ENCODE measurements at places on chromosomes 4 and X.

GRCh38 chr4:125323654-125324053, 8.9 kb downstream of the FAT4 start:
- DNase-seq: no peak

DNA sequence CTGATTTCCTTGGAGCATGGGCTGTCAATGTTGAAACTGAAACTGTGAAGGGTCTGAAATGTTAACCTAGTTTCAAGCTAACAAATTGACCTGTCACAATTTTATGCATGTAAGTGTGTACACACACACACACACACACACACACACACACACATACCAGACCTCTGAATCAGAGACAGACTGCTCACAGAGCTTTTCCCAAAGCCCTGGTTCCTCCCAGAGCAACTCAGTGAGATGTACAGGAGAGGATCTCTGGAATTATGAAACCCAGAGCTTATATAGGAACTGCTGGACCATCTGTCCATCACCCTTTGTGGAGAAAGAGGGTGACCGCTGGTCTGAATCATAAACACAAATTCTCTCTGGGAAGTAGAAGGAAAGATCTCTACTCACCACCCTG, 228.1 kb upstream of the PRPS2 start:
- no peak for DNase-seq

- no peak for DNase-seq
These were observed 129.1 kb upstream of the AFF2 start for GRCh38 chrX:148371291-148371690.

DNA sequence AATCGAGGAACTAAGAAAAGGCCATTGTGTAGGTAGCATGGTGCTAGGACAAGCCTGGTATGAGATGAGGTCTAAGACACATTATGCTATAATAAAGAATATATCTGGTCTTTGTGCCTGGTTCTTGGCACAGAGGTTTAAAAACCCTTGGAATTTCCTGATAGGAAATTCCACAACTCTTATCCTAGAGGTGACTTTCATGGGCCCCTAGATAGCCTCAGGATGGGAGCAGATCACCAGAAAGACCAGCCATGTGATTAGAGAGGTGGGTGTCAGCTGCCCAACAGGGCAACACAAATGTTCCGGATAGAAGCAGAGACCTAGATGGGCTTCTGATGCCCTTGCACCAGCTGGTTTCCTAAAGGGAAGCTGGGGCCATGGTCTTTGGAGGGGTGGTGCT, 107.2 kb downstream of the SCD5 start:
- no peak for DNase-seq

DNA sequence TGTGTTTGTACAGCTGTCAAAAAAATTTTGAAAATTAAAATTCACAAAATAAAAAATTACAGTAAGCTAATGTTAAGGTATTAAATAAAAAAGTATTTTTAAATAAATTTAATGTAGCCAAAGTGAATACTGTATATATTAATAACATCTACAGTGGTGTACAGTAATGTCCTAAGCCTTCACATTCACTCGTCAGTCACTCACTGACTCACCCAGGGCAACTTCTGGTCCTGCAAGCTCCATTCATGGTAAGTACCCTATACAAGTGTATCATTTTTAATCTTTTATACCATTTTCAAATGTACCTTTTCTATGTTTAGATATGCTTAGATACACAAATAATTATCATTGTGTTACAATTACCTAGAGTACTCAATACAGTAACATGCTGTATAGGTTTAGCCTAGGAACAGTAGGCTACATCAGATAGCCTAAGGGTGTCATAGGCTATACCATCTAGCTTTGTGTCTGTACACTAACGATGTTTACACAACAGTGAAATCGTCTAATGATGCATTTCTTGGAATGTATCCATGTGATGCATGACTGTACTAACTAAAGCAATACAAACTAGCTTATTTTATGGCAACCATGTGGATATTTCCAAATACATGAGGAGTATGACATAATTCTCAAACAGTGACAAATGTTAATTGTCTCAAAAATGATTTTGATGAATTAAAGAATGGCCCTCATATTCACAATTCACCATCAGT, 13.7 kb downstream of the DDX60 start:
- no peak for DNase-seq

- DNase-seq: no peak
These were observed 20.0 kb upstream of the TMPRSS11A start for GRCh38 chr4:67983333-67983732.

GRCh38 chr4:54912155-54912554, 213.2 kb downstream of the KDR start:
- no peak for DNase-seq

DNA sequence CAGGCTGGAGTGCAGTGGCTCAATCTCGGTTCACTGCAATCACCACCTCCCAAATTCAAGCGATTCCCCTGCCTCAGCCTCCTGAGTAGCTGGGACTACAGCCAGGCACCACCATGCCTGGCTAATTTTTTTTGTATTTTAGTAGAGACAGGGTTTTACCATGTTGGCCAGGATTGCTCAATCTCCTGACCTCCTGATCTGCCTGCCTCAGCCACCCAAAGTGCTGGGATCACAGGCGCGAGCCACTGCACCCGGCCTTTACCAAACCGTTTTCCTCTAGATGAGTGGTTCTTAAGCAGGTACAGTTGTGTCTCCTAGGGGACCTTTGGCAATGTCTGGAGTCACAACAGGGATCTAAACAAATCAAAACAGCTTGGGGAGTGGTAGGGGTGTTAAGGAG, 11.6 kb downstream of the AMELX start:
- DNase-seq: no peak

- DNase-seq: no peak
These were observed 34.7 kb upstream of the TASL start for GRCh38 chrX:30612250-30612655.

GRCh38 chr4:68162196-68162595, 32.5 kb upstream of the TMPRSS11F start:
- no peak for DNase-seq

- DNase-seq: no peak
These were observed 32.7 kb downstream of the TMSB4X start for GRCh38 chrX:13007519-13008188.

DNA sequence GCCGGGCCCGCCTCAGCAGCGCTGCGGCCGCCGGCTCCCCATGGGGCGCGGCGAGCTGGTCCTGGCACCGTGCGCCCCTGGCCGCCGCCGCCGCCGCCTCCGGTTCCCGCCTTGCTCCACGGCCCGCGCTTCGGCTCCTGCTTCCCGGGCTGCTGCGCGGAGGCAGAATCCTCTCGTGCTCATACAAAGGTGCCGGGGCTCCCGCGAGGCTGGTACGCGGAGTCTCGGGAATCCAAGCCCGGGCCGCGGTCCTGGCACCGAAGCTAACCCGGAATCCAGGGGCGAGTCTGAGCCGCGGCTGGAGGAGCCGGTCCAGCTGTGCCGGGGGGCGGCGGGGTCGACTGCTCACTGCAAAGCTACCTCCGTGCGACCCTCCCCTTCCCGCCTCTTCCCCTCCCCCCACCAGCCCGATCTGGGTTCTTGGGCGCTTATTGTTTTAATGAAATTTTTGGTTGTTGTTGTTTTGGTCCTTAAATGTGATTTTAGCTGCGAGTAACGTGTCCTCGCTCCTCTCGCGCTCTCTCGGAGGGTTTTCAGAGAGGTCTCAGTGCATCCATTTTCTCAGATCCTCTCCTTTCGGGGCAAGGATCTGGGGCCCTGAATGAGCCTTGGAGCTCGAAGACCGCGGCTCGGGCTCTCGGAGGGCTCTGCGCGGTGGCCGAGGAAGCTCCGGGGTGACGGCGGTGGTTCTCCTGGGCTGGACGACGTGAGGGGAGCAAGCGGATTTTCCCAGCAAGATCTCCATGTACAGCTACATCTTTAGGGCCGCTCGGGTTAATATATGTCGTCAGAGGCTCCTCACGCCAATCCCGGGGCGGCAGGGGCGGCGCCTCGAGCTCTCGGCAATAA, at the start of gene HAND2:
Gene HAND2 (minus strand): TSS at position 753 of the 849 bp plus-strand sequence. CDS start 940 bp downstream, outside the sequence.
- no peak for DNase-seq

- no peak for DNase-seq
These were observed 2340.7 kb downstream of the PCDH7 start for GRCh38 chr4:33060674-33061542.

DNA sequence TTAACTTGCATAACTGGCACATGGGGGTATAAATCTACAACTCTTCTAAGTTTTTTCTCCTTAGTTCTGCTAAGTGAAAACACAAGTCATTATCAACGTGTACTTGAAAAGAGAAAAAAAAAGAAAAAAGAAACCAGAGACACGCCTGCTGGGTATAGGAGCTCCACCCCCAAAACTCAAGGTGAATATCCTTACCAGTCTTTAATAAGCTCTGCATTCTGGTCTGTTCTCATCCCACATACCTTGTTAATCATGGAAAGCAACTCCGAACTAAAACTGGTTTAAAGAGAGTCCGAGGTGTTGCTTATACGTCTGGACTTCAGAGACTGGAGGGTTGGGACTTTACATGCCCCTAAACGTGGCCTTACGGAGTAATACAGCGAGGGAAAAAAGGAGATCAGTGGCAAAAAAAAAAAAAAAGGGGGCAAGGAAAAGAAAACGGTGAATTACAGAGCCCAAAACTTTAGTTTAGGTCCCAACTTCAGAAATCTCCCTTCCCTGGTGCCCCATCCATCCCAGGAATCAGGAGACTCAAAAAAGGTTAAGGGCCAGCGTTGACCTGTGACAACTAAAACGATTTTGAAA, 1.0 kb downstream of the PGRMC2 start:
- DNase-seq: no peak

DNA sequence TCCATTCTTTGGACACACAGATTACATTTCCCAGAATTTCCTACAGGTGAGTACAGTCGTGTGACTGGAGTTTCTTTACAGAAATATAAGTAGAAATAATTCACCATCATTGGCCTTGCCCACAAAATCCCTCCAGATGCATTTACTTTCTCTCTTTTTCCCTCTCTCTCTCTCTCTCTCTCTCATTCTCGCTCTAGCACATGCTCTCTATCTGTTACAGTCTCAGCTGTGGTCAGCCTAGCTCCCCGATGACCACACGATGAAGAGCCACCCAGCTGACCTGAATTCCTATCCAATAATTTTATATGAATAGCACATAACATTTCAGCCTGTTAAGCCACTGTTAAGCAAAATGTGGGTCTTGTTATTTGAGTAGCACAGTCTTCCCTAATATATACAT, 507.9 kb downstream of the PCDH7 start:
- no peak for DNase-seq

DNA sequence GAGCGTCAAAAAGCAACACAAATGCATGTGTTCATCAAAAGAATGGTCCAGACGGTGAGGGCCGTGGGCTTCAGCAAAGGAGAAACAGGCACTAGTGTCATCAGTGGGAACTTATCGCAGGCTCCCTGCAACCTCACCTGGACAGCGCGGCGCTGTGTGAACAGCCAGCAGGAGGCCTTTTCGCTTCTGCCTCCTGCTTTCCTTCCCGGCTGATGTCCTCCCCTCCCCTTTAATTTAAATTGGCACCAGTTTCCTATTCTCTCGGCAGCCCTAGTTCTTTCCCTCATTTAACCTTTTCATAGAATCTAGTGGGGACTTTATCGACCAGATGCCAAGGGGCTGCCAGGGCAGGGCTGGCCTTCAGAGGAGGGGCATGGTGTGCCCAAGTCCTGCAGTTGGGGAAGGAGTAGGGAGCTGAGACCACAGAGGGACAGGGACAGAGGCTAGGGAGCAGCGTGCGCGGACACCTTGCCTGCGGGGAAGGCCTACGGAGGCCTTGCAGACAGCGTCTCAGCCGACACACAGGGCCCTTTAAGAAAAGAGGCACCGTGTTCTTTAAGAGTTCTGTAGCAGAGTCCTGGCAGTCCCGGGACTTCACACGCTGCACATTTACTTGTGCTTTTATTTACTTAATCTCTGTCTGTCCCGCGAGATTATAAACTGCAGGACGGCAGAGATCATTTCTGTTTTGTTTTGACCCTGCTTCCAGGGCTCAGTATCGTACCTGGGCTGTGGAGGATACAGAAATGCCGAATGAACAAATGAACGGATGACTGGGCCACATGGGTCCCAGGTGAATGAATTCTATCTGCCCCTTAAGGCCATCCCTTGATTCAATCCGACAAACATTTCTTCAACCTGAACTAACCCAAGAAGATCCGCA, 8.4 kb upstream of the SORBS2 start:
- DNase-seq: no peak

DNA sequence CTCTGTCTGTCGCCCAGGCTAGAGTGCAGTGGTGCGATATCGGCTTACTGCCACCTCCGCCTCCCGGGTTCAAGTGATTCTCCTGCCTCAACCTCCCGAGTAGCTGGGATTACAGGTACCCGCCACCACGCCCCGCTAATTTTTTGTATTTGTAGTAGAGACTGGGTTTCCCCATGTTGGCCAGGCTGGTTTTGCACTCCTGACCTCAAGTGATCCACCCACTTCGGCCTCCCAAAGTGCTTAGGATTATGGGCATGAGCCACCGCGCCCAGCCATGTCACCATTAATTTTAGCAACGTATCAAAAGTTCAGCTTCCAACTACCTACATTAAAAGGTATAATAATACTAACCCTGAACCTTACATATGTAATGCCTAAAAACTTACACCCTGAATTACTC, 940 bp upstream of the UTP3 start:
- DNase-seq: no peak

DNA sequence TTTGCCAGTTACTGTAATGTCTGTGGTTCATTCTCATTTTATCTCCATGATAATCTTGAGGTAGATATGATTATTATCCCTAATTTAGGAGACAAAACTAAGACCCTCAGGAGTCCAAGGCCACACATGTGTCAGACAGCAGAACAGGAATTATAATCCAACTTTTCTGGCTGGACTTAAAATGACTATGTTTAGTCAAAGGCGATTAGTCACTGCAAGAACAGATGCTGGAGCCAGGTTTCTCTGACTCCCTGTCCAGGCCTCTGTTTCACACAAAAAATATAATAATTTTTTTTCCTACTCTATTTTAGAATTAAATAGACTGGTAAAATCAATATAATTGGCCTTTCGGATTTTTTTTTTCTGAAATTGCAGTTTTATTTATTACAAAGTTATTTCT, 56.7 kb upstream of the TMEM131L start:
- DNase-seq: no peak

- DNase-seq: no peak
These were observed 36.5 kb downstream of the SLC7A11 start for GRCh38 chr4:138205531-138206233.

DNA sequence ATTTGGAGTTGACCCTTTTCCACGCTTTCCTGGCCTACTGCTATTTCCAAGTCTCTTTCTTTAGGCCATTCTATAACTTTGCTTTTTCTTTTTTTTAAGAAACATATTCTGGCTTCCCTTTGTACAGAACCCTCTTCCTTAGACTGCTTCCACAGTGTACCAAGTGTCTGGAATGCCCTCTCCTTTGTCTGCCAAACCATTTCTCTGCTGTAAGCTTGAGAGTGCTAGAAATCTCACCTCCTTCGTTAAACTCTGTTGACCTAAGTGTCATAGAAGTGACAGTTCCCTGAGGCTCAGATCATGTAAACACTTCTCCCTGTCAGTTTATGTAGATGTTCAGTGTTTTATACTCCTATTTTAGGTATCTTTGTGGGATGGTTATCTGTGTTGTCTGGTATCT, 108.4 kb downstream of the EDA start:
- DNase-seq: no peak

DNA sequence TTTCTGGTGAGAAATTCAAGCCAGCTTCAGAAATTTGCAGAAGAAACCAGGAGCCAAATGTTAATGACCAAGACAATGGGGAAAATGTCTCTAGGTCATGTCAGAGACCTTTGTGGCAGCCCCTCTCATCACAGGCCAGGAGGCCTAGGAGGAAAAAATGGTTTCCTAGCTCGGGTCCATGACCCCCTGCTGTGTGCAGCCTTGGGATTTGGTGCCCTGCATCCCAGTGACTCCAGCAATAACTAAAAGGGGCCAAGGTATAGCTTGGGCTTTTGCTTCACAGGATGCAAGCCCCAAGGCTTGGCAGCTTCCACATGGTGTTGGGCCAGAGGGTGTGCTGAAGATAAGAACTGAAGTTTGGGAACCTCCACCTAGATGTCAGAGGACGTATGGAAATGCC, 814.7 kb upstream of the SLIT2 start:
- no peak for DNase-seq

All from stimulated activated CD4-positive, alpha-beta T cell treated with anti-CD3 and anti-CD28 coated beads, Interleukin-1b, Interleukin-23, amount 100 ng/mL, for 24 hours (primary cell).